ENCODE measurements at places on chromosomes 1 and 21.

- peak; percentile 61 for DNase-seq
Measured at GRCh38 chr21:39184050-39184980, 1.1 kb upstream of the PSMG1 start.

- DNase-seq: no peak
Measured at GRCh38 chr1:10785728-10786638, 10.5 kb downstream of the CASZ1 start.

DNA sequence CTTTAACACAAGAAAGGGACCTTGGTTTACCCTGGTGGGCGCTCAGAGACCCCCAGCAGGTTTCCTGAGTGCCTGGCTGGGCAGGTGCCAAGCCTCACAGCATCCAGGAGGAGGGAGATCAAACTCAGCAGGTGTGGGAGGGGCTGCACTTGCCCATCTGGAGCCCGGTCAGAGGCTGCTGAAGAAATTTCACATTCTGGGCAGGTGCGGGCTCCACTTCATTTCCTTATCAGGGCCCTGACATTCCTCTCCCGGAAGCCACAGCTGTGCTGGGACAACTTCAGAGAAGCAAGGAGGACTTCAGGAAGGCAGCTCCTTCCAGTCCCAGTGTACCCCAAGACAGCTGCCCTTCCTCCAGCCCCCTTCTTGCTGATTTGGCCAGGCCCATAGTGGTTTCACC, 82.9 kb downstream of the ITPKB start:
- peak; percentile 50 for DNase-seq

GRCh38 chr21:31772674-31773555, 41.0 kb upstream of the SCAF4 start:
- peak; percentile 93 for DNase-seq

DNA sequence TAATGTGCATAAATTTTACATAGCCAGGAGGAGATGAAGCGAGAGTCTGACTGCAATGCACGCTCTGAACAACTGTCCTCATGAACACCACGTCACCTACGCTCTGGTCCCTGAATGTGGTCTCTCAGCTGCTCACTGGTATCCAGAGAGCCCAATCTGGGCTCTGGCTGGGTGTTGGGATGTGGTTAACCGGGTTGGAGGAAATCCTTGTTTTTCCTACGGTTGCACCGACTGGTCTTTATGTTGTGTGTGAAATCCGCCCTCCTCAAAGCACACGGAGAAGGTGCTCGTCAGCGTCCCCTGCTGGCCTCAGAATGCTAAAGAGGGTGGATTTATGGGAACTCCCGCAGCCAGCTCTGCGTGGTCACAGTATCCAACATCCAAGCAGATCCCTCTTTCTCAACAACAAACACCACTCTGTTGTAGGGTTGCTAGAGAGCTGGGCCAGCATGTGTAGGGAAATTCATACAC, 51.8 kb upstream of the FAM89A start:
- peak; percentile 56 for DNase-seq

DNA sequence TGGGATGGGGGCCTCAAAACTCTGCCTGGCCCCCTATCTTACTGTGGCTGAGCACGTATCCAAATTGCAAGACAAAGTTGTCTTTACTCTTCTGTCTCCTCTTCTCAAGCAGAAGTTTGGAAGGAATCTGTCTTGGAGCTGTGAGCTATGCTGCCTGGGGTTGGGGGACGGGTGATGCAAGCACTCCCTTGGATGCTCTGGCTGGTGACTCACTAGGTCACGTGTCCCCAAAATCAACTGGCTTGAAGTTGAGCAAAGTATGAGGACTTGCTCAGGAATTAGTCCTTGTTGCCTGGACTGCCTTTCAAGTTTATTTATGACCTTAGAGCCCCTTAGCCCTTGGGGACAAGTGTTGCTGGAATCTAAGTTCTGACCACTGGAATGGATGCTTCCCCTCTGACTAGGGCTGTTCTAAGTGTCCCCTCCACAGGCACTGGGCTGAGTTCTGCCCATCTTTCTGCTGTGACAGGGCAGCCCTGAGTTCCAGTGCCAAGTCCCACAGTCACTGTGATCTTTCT, 269.5 kb downstream of the HHAT start:
- DNase-seq: no peak

- no peak for DNase-seq
Measured at GRCh38 chr21:29777160-29777559, 162.6 kb downstream of the GRIK1 start.

- no peak for DNase-seq
Measured at GRCh38 chr1:215958841-215959240, 391.7 kb downstream of the KCTD3 start.

- DNase-seq: no peak
Measured at GRCh38 chr21:37704751-37705150, 211.5 kb downstream of the KCNJ6 start.
